Lung (tissue), 17 donors: ENCODE measurements at places on chromosomes 1 and 21. TPM values are rescaled to one million over a fixed set of nuclear protein-coding genes. Genes with fewer than 3 reads are reported as not detected.
A peak's percentile ranks its signal among the peaks of the same experiment; 100 is the strongest.

DMBX1 gene
- polyA plus RNA-seq: not detected

DNA sequence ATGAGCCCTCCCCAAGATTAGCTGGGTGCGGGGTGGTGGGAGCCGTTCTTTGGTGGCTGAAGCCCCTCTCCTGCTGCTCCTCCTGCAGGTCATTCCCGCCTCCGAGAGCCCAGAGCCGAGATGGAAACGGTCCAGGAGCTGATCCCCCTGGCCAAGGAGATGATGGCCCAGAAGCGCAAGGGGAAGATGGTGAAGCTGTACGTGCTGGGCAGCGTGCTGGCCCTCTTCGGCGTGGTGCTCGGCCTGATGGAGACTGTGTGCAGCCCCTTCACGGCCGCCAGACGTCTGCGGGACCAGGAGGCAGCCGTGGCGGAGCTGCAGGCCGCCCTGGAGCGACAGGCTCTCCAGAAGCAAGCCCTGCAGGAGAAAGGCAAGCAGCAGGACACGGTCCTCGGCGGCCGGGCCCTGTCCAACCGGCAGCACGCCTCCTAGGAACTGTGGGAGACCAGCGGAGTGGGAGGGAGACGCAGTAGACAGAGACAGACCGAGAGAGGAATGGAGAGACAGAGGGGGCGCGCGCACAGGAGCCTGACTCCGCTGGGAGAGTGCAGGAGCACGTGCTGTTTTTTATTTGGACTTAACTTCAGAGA is 448 bp downstream of the G0S2 start:
- DNase-seq: peak; percentile 60

DNA sequence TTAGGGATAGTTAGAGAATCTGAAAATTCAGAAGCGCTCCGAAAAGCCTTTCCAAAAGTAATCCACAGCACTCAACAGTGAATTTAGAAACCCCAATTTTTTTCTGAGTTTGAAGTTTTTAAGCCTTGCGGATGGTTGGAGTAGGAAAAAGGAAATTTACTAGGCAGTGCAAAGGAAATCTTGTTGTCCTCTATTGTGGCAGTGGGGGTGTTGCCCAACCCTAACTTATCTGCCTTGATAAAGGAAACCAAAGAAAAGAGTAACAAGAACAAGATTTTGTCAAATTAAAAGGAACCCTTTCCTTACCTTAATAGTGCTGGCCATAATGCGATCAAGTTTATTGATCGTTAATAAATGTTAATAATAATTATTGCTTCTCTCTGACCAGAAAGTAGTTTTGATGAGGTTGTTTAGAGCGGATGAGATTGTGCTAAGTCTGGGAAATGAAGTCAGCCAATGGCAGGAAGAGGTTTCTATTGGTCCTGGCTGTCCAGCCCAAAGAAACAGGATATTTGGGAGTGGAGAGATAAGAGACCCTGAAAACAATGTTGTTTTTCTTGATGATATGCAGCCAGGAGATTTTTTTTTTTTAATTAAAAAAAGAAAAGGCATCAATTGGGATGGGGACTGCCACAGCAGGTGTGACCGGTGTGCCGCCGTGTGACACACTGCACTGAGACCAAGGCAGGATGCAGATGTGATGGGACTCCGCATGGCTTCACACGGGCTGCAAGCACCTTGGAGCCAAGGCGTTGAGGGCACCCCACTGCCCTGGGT is at the start of gene ERG:
ERG (minus strand) TSS at position 421 of the 777 bp plus-strand sequence; CDS start at position 324, 97 bp downstream.
- no peak for DNase-seq

DNA sequence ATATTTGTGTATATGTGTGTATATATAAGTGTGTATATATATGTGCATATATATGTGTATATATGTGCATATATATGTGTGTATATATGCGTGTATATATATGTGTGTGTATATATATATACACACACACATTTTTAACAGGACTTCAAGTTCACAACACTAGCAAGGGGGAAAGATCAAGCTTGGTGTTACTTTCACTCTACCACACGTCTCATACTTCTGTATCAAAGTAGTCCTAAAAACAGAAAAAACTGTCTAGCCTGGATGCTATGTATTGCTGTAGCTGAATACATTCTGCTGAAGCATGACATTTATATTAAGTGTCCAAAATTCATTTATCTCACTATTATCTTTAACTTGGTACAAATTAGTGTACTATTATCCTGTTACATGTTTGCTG is 17.9 kb upstream of the ATP6V1G3 start:
- DNase-seq: no peak

DNA sequence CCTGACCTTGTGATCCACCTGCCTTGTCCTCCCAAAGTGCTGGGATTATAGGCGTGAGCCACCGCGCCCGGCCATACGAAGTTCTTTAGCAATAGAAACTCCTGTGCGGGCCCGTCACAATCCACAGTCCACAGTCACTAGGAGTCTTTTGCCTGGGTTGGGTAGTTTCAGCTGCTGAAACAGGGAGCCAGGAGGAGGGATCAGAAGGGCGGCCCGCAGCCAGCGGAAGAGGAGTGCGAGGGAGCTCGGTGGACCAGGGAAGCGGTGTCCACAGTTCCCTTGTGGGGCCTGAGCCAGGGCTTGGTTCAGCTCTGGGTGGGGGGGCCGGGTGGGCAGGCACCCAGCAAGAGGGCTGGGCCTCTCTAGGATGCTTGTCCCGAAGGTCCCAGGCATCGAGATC is 17.9 kb upstream of the HSPG2 start:
- no peak for DNase-seq

DNA sequence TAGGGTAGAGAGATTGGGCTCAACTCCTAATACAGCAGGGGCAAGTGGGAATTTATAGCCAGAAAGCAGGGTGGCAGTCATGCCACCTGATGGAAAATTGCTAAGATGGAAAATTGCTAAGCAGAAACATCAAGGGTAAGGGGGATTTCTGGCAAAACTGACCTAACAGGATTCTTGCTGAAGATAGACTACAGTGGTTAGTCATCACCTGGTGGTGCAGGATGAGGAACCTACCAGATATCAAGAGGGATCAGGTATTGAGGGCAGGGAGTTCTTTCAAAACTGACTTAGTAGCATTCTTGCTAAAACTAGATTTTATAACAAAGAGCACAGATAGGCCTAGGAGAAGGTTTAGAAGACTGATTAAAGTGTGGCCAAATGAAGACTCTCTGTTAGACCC is 292.9 kb downstream of the PLPP3 start:
- no peak for DNase-seq

DNA sequence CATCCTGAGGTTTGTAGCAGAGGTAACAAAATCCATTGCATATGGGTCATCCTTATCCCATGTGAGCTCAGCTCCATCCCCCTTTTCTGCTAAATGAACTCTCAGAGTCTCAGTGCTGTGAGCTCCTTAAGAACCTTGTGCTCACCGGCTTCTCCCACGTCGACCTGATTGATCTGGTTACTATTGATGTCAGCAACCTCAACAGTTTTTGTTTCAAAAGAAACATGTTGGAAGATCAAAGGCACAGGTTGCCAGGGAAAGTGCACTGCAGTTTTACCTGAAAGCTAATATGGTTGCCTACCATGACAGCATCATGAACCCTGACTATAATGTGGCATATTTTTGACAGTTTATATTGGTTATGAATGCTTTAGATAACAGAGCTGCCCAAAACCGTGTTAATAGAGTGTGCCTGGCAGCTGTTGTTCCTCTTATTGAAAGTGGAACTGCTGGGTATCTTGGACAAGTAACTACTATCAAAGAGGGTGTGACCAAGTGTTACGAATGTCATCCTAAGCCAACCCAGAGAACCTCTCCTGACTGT is 131.4 kb downstream of the HS2ST1 start:
- DNase-seq: no peak

GRCh38 chr1:34050709-34051485 is 114.1 kb downstream of the CSMD2 start:
- no peak for DNase-seq

DNA sequence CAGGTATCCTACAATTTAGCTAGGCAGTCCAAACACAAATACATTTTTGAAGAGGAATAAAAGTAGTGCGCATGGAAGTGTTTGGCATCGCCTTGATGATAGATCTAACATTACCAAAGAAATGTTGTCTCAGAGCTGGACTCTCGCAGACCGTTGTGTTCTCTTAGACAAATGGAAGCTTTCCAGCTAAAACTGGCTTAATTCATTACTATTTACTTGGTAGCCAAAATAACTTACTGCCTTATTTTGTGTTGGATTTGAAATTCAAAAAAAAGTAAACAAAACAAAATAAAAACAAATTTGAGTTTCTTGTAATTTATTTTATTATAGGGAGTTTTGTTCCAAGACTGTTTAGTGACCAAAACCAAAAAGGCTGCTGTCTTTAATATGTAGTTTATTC is 51.6 kb downstream of the PDE4B start:
- no peak for DNase-seq

DNA sequence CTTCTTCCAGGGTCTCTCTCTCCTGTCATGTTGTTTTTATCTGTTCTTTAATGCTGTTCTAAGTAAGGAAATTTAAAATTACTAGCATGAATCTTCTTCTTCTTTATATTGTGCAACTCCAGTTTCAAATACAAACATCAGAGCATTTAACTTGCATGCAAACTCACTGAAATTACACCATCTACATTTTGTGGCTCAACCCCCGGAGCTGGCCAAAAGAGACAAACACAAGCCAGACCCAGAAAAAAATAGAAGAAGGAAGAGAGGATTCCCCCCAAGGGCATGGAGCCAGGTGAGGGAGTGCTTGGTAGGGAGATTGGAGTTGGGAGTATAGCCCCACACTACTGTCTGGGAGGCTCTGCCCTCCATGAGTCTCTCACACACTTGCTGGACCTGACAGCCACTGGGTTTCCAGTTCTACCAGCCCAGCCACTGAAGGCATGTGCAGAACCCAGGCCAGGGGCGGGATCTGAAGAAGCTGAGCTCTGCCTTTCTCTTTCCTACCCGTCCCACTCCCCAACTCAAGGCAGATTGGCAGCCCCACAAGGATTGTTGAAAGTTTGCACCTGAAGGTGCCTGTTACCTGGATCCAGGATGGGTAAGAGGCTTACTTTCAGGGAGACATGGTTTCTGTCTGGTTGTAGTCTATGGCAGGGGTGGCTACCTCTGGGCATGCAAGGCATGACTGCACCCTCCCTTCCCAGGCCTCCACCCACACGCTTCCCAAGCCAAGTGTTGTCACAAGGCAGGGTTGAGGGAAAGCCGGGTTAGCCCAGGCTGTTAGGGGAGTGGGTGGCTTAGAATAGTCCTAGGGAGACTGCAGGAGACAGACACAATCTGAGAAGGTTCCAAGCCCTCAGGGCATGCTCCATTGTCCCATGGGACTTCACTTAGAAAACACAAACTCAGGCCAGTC is 297.2 kb downstream of the TGFB2 start:
- DNase-seq: no peak

HORMAD1 gene
- polyA plus RNA-seq: 0.26 TPM

- DNase-seq: no peak
Observed at GRCh38 chr21:31141389-31142000, 103.2 kb upstream of the KRTAP19-8 start.

TP73 gene
- 2.0 TPM for polyA plus RNA-seq

CATSPERE gene
- 0.87 TPM for polyA plus RNA-seq

SYCP1 gene
- polyA plus RNA-seq: not detected

- no peak for DNase-seq
Observed at GRCh38 chr21:46459024-46459355, 299 bp downstream of the DIP2A start.

- DNase-seq: peak; percentile 70
Observed at GRCh38 chr1:20732071-20732587, 374 bp downstream of the SH2D5 start.

DNA sequence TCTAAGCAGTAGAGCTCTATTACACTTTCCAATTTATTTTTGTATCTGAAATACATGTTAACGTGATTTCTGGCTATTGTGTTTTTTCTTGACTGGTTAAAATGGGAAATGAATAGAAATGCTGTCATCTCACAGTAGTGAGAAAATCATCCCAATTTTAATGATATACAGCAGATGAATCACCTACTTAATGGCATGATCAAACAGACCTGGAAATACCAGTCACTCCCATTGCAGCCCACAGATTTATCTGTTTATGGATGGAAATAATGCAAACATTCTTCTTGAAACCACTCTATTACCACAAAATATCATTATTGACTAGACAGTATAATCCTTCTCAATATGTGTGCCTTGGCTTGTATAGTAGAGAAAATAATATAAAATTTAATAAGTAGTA is 497.8 kb upstream of the ADAMTS5 start:
- no peak for DNase-seq

DNA sequence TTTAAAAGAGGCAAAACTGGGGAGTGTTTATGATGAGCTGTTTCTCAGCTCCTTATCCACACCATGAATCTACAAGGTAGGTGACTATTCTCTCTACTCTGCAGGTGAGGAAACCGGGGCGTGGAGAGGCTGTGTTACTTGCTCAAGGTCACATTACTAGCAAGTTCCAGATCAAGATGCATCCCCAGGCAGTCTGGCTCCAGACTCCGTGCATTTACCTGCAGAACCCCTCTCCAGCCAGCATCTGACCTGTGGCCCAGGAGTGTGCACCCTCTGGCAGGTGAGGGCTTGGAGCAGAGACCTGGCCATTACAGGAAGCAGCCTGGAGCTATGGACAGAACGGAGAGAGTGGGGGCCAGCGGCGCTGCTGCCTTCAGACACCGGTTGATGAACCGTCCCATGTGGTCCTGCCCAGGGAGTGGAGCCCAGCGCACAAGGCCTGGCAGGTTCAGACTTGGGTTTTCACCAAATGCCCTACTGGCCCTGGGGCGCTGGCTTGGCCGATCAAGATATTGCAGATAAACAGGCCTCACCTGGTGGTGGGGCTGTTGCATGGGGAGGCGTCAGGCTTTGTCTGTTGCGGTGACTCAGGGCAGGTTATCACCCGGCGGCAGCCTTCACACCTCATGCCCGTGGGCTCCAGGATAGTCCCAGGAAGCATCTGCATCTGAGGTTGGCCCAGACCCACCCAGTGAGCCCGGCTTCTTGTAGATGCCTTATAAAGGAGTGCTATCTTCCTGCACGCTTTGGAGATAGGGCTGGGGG is 29.2 kb upstream of the WNT4 start:
- DNase-seq: no peak

OXCT2 gene
- 0.53 TPM for polyA plus RNA-seq

DNA sequence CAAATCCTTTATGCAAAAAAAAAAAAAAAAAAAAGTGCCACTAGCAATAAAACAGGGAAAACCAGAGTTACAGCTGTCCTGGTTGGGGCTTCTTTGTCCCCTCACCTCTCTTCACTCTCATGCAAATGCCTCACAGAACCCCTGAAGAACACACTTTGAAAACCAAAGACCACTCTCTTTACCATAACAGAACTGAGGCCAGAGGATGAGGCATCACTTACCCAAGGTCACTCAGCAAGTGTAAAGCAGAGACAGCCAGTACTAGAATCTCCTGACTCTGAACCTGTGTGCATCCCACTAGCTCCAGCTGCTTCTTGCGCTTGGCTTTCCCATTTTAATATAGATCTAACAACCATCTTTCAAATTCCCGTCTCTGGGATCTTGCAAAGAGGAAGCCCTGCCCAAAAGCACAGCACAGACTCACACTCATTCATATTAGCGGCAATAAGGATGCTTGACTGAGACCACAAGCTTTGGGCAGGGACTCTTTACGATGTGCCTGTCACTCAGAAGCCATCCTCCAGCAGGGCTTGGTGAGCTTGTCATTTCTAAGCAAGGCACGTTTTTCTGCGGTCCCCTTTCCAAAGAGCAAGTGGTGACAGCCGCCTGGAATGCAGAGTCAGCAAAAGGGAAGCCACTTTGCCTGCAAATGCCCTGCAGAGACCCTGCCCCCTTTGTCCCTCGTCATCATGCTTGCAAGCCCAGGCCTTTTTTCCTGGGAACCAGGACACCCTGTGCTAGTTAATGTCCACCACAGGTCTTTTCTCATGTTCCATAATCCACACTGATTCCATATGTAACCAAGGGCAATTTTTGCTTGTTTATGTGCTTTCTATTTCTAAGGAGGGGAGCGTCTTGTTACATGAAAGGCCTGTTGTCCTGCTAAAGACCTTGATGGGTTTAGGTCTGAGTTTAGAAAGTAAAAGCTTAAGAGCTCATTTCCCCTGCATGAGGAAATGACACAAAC is 76.5 kb upstream of the NFIA start:
- peak; percentile 66 for DNase-seq
